Neural progenitor cell (in vitro differentiated cells): ENCODE measurements at places on chromosomes 13 and 19. TPM values are rescaled to one million over a fixed set of nuclear protein-coding genes. Genes with fewer than 3 reads are reported as not detected.

Gene F7
- total RNA-seq: 0.50 TPM in 1 of 2 replicates, not detected in the other

DNA sequence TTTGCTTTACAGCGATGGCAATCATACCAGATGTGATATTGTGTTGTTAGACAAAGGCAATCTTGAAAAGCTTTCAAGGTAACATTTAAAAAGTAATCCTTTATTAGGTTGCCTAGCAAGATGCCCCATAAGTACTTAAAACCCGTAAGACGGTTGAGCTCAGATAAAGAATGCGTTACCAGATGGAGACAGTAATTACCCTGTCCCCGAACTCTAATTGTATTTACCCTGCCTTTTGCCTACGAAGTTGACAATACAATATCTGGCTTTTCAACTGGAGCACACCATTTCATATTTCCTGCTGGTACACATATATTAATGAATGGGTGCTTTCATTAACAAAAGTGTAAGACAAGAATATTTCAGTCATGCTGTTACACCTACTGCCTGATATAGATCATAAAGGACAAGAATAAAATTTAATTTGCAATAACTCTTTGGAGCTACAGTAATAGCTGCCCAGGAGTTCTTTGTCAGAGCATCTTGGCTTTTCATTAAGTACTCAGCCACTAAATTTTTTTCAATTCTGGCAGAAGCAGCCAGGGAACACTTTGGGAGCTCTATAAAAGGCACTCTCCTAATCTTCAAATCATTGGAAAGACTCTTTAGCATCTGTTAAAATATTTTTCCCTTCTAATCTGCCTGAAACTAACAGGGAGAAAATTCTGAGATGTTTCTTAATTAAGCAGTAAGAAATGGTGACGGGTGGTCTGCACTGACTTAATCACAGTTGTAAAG is 63.8 kb downstream of the DCT start:
- H3K4me1 ChIP-seq: peaks cover 22% of the 10 kb centered on the region
- H3K27me3 ChIP-seq: no peaks in the 10 kb centered on the region
- no peaks in the 10 kb centered on the region for H3K36me3 ChIP-seq
- DNase-seq: peak; percentile 17

GRCh38 chr13:113013303-113013702 is 44.3 kb downstream of the MCF2L start:
- H3K27me3 ChIP-seq: no peaks in the 10 kb centered on the region
- H3K27ac ChIP-seq: no peak overlapping the region
- no peak overlapping the region for H3K4me3 ChIP-seq

Gene DNAJB1
- total RNA-seq: 61.4 and 61.9 TPM in 2 replicates

DNA sequence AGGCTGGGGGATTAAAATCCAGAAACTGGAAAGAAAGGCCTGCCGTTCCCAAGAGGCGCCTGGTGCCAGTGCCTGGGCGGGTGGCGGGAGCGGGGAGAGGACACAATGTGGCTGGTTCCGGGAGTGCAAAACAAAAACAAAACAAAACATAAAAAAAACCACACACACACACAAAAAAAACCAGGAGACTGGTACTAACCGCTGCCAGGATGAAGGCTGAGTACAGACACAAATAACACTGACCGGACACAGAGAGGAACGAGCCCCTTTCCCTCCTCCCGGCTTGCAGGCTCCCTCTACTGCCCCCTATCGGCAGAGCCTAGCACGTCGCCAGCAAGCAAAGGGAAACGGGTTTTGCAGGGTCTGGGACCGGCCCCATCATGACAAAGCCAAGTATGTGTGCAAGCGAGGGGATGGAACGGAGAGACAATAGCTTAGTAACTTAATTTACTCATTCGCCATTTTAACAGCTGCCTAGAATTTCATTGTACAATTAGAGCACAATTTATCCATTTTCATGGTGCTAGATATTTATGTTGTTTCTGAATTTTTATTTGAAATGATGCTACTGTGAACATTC is 17.9 kb upstream of the ZDHHC20 start:
- H3K27me3 ChIP-seq: no peaks in the 10 kb centered on the region
- H3K36me3 ChIP-seq: no peaks in the 10 kb centered on the region

GRCh38 chr19:7255119-7255518 is 39.1 kb downstream of the INSR start:
- H3K36me3 ChIP-seq: no peaks in the 10 kb centered on the region
- no peak for DNase-seq
- H3K27me3 ChIP-seq: no peaks in the 10 kb centered on the region
- H3K4me3 ChIP-seq: no peak overlapping the region
- no peak overlapping the region for H3K27ac ChIP-seq

DNA sequence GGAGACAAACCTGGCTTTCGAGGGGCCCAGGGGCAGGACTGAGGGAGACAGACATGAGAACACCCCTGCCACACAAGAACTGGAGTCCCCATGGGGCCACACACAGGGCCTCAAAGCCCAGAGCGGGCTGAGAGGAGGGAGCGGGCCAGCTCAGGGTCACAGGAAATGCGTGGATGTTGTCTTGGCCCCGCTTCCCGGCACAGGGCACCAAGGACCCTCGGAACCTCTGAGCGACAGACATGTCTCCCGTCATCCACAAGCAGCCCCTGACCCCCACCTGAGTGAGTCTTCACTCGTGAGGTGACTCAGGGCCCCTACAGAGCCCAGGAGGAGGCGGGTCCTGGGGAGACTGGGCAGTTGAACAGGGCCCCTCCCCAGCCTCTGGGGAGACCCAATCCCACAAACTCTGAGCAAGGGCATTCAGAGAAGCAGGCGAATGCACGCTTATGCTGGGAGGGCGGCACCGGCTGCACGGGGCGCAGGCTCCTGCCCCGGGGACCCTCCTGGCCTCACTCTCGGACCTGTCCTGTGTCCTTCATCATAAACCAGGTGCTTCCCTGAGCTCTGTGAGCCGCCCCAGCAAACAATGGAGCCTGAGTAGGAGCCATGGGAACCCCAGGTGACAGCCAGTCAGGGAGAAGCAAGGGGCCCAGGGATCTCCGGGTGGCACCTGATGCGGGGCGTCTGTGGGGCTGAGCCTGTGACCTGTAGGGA is 20.1 kb downstream of the SGTA start:
- no peaks in the 10 kb centered on the region for H3K4me1 ChIP-seq
- no peak overlapping the region for H3K4me3 ChIP-seq
- H3K36me3 ChIP-seq: no peaks in the 10 kb centered on the region
- DNase-seq: no peak
- no peak overlapping the region for H3K27ac ChIP-seq
- H3K27me3 ChIP-seq: no peaks in the 10 kb centered on the region

GRCh38 chr13:33206425-33206824 is 79.1 kb downstream of the STARD13 start:
- DNase-seq: no peak
- H3K27me3 ChIP-seq: no peaks in the 10 kb centered on the region
- peaks cover 6% of the 10 kb centered on the region for H3K4me1 ChIP-seq
- H3K27ac ChIP-seq: no peak overlapping the region

- no peaks in the 10 kb centered on the region for H3K27me3 ChIP-seq
- H3K36me3 ChIP-seq: no peaks in the 10 kb centered on the region
- H3K4me3 ChIP-seq: no peak overlapping the region
These were observed 142.3 kb upstream of the TSC22D1 start for GRCh38 chr13:44718467-44718866.

DNA sequence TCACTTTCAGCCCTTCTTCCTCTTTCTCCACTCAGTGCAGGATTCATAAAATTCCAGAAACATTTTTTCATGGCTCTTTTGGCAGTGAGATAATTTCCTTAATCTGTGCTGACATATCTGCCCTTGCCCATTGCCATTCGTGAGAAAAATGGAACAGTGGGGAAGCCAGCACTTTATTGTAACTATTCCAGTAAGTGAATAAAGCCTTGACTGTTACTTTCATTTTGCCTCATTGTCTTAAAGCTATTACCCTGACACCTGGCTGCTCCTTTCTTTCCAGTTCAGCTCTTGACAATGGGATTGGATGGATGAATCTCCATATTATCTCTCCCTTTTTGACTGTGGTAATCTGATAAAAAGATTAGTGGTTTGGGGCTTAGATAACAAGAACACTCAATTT is 1068.1 kb upstream of the PCDH20 start:
- H3K4me3 ChIP-seq: no peak overlapping the region
- H3K4me1 ChIP-seq: peaks cover 11% of the 10 kb centered on the region
- no peaks in the 10 kb centered on the region for H3K36me3 ChIP-seq
- no peaks in the 10 kb centered on the region for H3K27me3 ChIP-seq
- DNase-seq: peak; percentile 35

GRCh38 chr13:106038752-106039151 is 496.7 kb downstream of the EFNB2 start:
- H3K27me3 ChIP-seq: no peaks in the 10 kb centered on the region
- no peaks in the 10 kb centered on the region for H3K36me3 ChIP-seq
- no peaks in the 10 kb centered on the region for H3K4me1 ChIP-seq
- H3K27ac ChIP-seq: no peak overlapping the region
- no peak for DNase-seq

Gene N4BP2L1
- total RNA-seq: 0.77 and 1.2 TPM in 2 replicates

Gene CYP2S1
- 2.0 and 8.3 TPM in 2 replicates for total RNA-seq

DNA sequence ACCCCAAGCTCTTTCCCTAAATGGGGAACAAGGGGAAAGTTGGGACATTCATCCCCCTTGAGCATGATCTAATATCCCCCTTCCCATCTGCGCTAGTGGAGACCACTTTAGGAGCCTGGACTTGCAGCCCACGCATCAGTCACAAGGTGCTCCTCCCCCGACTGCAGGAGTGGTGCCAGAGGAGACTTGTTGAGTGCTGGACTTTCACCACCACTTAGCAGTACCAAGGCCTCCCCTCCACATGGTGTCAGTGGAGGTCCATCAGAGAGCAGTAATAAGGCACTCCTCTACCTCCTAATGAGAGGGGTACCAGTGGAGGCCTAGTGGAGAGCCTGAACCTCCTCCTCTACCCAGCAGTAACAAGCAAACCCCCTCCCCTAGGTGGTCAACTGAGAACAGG is 22.5 kb downstream of the CAB39L start:
- H3K27me3 ChIP-seq: no peaks in the 10 kb centered on the region
- H3K4me1 ChIP-seq: peaks cover 8% of the 10 kb centered on the region
- H3K27ac ChIP-seq: no peak overlapping the region
- H3K36me3 ChIP-seq: no peaks in the 10 kb centered on the region
- H3K4me3 ChIP-seq: no peak overlapping the region
- peak; percentile 43 for DNase-seq

DNA sequence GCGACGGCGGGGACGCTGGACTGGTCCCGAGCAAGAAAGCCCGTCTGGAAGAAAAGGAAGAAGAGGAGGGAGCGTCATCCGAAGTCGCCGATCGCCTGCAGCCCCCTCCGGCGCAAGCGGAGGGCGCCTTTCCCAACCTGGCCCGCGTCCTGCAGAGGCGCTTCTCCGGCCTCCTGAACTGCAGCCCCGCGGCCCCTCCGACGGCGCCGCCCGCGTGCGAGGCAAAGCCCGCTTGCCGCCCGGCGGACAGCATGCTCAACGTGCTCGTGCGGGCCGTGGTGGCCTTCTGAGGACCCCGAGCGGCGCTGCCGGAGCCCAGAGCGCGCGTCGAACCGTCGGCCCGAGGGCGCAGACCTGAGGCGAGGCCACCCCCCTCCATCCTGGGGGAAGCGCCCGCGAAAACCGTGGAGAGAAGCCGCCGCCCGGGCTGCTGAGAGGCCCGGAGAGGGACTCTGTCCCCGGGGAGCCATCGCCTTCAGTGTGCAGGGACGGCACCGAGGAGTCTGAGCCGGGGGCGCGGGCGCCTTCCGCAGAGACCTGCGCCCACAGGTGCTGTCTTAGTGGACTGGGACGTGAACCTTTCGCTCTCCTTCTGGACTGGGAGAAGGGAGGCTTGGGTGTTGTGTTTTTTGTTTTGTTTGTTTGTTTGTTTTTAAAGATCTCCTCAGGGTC is 3.5 kb downstream of the IER2 start:
- DNase-seq: peak; percentile 79
- H3K36me3 ChIP-seq: no peaks in the 10 kb centered on the region
- H3K4me3 ChIP-seq: peak overlapping the region; percentile 91
- peaks cover 6% of the 10 kb centered on the region for H3K27me3 ChIP-seq

Gene RDH8
- not detected in 2 replicates for total RNA-seq

- H3K36me3 ChIP-seq: no peaks in the 10 kb centered on the region
- DNase-seq: no peak
- no peak overlapping the region for H3K4me3 ChIP-seq
- peaks cover 4% of the 10 kb centered on the region for H3K4me1 ChIP-seq
- H3K27ac ChIP-seq: no peak overlapping the region
These were observed 7.7 kb downstream of the SCGB2B2 start for GRCh38 chr19:34669305-34669704.

Gene MEDAG
- 0.06 TPM in 1 of 2 replicates, not detected in the other for total RNA-seq

- no peaks in the 10 kb centered on the region for H3K36me3 ChIP-seq
- no peak overlapping the region for H3K27ac ChIP-seq
- no peak overlapping the region for H3K4me3 ChIP-seq
These were observed 579.4 kb upstream of the MIR17HG start for GRCh38 chr13:90768116-90768515.

Gene LENG9
- 0.79 and 4.0 TPM in 2 replicates for total RNA-seq

Gene SIGLECL1
- not detected in 2 replicates for total RNA-seq

GRCh38 chr13:108983273-108983672 is 353.9 kb downstream of the MYO16 start:
- no peak overlapping the region for H3K27ac ChIP-seq
- H3K36me3 ChIP-seq: no peaks in the 10 kb centered on the region
- no peak for DNase-seq
- no peaks in the 10 kb centered on the region for H3K27me3 ChIP-seq
- no peak overlapping the region for H3K4me3 ChIP-seq
- peaks cover 8% of the 10 kb centered on the region for H3K4me1 ChIP-seq

GRCh38 chr13:105073041-105073440 is 1462.4 kb downstream of the EFNB2 start:
- H3K36me3 ChIP-seq: no peaks in the 10 kb centered on the region
- H3K27me3 ChIP-seq: no peaks in the 10 kb centered on the region
- H3K4me3 ChIP-seq: no peak overlapping the region
- no peak overlapping the region for H3K27ac ChIP-seq

DNA sequence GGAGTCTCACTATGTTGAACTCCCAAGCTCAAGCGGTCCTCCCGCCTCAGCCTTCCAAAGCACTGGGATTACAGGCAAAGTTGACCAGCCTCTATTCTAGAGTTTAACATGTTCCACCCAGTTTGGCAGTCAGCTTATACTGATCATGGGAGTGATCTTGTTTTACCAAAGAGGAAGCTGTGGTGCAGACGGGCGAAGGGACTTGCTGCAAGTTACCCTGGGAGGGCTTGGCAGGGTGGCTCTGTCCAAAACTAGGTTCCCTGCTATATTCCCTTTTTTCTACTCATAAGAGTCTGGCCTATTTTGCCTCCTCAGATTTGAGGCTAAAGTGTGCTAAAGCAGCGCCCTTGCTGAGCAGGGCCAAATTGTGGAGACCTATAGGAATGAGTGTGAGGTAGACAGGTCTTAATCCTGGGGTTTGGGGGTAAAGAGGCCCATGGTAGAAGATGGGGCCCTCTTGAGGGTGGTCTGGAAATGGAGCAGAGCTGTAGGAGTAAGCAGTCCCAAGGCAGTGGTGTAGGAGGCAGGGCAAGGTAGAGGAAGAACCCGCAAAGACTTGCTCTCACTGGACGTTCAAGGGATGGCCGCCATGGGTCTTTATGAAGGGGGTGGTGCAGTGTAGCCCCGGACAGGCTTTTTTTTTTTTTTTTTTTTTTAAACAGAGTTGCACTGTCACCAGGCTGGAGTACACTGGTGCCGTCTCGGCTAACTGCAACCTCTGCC is 3.3 kb downstream of the RPS19 start:
- H3K4me3 ChIP-seq: no peak overlapping the region
- no peaks in the 10 kb centered on the region for H3K27me3 ChIP-seq
- H3K4me1 ChIP-seq: peaks cover 23% of the 10 kb centered on the region
